ENCODE measurements at places on chromosomes 16 and 17.

- DNase-seq = no peak
Observed at GRCh38 chr17:35934760-35935159, 4.2 kb upstream of the RDM1 start.

- no peak for DNase-seq
Observed at GRCh38 chr17:7133424-7133823, 18.8 kb upstream of the ASGR2 start.

- DNase-seq = no peak
Observed at GRCh38 chr16:31327646-31328225, 27.2 kb upstream of the ITGAX start.

DNA sequence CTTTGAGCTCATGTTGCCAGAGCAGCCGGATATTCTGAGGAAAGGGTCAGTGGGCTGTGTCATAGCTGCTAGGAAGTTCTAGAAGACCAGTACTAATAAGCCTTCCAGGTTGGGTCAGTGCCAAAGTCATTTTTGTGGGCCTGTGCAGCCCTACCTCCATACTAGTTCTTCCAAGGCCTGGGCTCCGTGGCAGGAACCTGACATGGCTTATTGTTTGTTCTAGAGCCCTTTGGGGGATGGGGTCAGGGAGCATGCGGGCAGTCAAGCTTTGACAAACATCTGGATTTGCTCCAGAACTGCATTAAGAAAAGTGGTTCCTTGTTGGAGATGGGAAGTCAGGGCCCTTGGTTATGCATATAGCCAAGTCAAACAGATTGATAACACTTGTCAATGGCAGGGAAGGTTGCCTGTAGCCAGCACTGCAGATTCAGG, 7.6 kb downstream of the ALKBH5 start:
- DNase-seq = no peak

DNA sequence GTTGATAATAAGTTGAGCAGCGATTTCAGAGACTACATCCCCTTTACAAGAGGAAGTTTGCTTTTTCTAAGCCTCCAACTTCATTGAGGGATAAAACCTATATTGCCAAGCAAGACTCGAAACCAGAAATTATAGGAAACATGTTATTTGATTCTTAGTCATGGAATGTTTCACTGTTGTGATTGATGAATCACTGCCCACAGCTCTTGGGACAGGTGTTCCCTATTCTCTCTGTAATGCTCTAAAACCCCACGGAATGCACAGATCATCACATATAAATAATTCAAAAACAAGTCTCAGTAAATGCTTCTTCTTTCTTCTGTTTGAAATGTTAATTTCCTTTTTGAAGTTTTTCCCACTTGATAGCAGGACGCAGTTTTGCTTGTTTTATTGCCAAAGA, 809.5 kb upstream of the GOT2 start:
- DNase-seq = no peak

- no peak for DNase-seq
Observed at GRCh38 chr17:28747051-28747691, 3.4 kb downstream of the TRAF4 start.

Data from stimulated activated naive CD4-positive, alpha-beta T cell (primary cell).